SW 1271 (cell line): ENCODE measurements at places on chromosomes 13 and 19.

DNA sequence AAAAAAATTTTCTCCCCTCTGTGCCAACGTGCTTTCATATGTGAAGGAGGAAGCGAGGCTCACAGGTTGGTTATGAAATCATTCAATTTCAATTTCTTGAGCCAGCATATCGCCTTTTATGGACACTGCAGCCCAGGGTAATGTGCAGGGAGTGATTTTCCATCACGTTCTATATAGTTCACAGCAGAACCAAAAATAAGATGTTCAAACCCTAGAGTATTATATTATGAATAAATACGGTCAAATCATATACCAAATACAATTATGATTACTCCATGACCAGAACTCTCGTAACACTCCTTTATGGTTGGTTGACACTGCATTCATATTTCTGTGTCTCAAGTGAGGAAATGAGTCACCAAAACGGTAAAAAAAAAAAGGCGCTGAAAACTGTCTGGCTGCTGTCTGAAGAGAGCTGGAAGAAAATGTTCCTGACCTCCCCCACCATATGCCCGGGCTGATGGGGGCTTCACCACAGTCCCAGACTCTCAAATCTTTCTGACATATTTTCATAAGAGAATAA is 75.8 kb upstream of the UBAC2 start:
- peak; percentile 51 for DNase-seq

DNA sequence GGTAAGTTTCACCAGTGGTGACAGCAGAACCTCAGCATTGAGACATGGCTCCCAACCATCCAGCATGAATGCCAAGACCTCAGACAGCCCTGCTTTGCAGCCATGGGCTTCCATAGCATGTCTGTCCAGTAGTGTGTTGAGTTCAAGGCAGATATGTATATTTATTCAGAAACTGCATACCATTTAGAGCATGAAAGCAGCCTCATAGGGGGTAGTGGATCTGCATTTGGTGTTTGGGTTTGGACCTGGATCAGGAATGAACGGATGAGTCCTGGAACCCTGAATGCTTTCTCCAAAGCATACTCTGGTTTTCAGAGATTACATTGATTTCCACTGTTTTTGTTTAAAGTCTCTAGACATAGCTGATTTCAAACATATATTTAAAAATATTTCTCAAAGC is 114.3 kb downstream of the ESD start:
- DNase-seq = no peak

GRCh38 chr13:39263033-39263432 is 224.8 kb downstream of the NHLRC3 start:
- peak; percentile 26 for DNase-seq

DNA sequence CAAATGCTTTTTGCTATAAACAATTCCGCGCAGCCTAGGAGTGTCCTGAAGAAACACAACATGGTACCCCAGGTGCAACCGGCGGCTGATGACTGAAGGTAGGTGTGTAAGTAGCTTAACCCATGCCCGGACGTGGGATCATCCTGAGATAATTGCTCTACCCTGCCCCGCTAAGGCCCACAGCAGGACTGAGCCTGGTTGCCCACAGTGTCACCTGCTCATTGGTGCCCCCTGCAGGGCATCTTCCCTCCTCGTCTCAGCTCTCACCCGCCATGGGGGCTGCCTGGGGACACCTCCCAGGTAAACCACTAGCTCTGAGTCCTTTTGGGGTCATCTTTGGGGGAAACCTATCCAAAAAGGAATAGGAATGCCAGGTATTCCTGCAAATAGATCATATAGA is 22.3 kb downstream of the TMEM161A start:
- DNase-seq = no peak

DNA sequence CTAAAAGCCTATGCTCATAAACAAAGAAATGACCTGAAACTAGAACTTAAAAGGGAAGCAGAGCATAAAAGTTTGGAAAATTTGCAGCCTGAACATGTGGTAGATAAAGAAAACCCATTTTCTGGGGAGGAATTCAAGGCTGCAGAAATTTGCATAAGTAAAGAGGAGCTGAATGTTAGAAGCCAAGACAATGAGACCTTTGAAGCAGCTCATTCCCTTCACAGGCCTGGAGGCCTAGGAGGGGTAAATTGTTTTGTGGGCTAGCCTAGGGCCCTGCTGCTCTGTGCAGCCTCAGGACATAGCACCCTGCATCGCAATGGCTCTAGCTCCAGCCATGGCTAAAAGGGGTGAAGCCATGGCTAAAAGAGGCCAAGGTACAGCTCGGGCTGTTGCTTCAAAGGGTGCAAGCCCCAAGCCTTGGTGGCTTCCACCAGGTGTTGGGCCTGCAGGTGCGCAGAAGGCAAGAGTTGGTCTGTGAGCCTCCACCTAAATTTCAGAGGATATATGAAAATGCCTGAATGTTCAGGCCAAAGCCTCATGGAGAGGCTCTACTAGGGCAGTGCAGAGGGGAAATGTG is 38.3 kb downstream of the ZIC2 start:
- DNase-seq = no peak

GRCh38 chr19:12596927-12597548 is 13.6 kb downstream of the ZNF490 start:
- DNase-seq = no peak

DNA sequence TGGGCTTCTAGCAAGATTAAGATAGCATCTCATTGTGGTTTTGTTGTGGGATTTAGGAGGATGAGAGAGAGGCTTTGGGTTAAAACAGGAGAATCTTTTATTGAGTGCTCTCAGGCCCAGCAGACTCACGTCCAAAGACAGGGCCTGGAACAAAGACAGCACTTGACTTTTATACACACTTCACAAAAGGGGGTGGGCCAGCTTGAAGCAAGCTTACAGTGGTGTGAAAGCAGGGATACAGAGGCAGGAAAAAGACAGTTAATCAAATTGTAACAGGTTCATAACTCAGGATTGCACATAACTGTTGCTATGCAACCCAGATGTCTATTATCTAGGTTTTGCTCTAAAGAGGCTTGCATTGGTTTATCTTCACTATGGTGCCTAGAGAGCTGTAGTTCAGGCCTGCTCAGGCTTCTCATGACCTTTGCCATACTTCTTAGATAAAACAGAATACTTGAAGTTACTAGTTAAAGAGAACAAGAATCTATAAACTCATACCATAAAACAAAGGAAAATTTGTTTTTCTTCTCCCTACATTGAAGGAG is 42.2 kb upstream of the CEACAM21 start:
- no peak for DNase-seq

DNA sequence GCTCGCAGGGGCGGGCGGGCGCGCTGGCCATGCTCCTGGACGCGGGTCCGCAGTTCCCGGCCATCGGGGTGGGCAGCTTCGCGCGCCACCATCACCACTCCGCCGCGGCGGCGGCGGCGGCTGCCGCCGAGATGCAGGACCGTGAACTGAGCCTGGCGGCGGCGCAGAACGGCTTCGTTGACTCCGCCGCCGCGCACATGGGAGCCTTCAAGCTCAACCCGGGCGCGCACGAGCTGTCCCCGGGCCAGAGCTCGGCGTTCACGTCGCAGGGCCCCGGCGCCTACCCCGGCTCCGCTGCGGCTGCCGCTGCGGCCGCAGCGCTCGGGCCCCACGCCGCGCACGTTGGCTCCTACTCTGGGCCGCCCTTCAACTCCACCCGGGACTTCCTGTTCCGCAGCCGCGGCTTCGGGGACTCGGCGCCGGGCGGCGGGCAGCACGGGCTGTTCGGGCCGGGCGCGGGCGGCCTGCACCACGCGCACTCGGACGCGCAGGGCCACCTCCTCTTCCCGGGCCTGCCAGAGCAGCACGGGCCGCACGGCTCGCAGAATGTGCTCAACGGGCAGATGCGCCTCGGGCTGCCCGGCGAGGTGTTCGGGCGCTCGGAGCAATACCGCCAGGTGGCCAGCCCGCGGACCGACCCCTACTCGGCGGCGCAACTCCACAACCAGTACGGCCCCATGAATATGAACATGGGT is 599 bp downstream of the ZIC2 start:
- peak; percentile 49 for DNase-seq

GRCh38 chr13:114212158-114212495 is 22.6 kb upstream of the CDC16 start:
- no peak for DNase-seq

DNA sequence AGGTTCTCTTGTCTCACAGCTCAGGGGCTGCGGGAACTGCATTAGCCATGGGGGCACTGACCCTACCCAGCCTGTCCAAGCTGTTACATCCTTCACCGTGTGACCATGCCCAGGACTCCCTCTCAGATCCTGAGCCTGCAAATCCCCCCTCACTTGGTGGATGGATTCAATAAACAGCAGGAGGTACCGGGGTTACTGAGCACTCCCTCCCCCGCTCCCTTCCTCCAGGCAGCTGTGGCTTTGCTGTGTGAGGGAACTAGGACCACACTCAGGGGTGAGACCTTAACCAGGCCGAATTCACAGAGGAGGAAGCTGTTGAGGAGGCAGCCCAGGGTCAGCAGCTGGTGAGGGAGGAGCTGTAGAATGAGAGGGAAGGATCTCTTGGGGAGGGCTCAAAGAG is 27.0 kb upstream of the CEACAM1 start:
- no peak for DNase-seq

GRCh38 chr13:111474136-111475002 is 153.9 kb downstream of the TEX29 start:
- DNase-seq = peak; percentile 2

DNA sequence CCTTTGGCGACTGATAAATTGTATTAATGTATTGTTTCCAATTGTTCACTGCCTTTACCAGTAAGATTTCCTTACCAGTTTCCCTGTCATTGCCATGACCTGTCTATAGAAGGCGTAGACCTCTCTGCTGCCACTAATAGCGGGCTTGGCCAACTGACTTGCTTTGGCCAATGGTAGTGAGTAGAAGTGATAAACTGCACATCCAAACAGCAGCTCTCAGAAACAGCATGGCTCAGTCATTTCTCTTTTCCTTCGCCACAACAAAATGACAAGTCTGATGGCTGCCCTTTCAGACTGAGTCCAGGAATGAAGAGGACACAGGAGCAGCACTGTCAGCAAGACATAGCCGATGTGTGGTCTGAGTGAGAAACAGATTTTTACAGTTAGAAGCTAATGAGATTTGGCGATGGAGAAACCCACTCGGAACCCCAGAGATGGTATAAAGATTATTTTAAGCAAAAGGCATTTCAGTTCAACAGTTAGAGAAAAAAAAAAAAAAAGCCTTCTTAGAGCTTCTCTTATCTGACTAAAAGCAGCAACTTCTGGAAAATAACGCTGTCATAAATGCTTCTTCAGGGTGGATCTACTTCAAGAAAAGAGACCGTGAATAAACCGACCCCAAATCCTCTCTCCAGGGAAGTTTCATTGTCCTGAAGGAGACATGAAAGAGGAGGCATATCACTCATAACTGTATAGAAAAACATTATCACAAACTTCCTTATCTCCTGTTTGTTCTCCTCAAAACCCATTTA is 42.0 kb upstream of the TM9SF2 start:
- DNase-seq = no peak

- no peak for DNase-seq
Observed at GRCh38 chr19:15110418-15110815, 3.2 kb downstream of the SYDE1 start.

GRCh38 chr13:41547251-41548000 is 90.1 kb downstream of the RGCC start:
- no peak for DNase-seq

DNA sequence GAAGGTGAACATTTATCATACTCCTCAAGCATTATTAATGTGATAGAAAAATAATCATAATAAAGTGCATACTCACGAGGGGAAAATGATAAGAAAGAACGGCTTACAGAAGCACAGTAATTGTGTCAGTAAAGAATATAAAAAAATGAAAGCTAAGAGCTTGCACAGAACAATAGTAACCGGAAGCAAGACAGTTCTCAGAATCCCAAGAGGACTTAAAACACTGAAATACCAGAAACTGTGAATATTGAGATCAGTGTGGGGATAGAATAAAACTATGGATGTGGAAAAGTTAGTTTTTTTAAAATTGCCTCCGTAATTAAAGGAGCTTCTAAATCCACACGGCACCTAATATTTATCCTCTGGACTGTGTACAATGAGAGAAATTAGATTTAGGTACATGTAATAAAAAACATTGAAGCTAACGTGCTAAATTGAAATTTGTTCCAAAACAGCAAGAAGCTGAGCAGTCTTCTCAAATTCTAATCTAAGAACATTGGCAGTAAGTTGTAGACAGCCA is 482.7 kb downstream of the SLITRK6 start:
- DNase-seq = no peak

DNA sequence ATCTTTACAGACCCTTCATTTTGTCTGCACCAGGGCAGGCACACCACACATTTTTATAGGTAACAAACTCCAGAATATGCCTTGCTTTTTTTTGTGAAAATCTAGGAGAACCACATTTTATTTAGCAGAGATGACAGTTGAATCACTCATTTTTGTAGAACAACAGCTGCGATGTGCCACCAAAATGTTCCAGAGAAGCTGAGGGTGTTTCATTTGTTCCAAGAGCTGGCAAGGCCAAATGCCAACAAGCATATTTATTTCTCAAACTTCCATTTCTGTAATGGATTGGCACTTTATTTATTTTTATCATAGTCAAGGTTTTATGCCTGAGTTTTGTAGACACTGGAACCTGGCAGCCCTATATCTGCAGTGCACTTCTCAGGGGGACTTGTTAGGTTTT is 10.4 kb downstream of the OLFM4 start:
- no peak for DNase-seq

- DNase-seq = no peak
Observed at GRCh38 chr13:93956426-93956825, 523.1 kb downstream of the DCT start.

GRCh38 chr19:5990289-5990797 is 12.4 kb upstream of the RANBP3 start:
- DNase-seq = no peak

- DNase-seq = no peak
Observed at GRCh38 chr13:73873940-73874830, 260.0 kb downstream of the KLF12 start.

DNA sequence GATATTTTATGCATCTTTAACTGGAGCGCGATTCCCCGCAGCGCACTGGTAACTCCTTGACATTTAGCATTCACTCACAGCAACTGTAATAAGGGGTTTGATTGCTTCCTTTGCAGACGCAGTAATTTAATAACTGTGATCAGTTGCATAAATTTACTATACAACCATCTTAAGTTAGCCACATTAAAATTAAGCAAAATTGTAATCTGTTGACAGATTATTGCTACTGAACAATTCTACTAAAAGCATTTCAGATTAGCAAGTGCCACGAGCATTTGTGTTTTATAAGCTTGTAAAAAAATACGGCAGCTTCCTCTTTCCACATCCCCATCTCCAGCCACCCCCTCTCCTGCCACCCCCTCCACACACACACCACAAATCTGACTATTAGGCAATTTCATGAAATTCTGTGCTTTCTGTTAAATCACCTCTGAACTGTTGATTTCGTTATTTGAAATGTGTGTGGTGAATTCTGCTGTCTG is 44.4 kb downstream of the TSHZ3 start:
- no peak for DNase-seq

GRCh38 chr19:28764066-28764465 is 448.9 kb downstream of the UQCRFS1 start:
- no peak for DNase-seq

GRCh38 chr13:97975848-97976609 is 22.6 kb downstream of the IPO5 start:
- peak; percentile 90 for DNase-seq

DNA sequence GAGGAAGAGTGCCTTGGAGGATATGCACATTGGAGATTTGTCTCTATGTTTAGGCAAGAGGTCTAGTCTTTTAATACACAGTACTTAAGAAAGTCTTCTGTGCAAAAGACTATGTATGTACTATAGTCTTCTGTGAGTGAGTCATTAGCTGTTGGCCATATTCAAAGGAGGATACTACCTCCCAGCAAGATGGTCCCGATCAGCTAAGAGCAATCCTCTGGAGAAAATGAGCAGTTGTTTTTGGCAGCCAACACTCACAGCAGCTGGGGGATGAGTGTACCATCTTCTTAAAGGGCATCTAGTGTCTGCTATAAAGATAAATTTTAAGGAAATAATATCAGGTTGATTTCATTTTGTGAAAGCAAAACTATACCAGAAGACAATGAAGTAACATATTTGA is 487.8 kb downstream of the KCTD12 start:
- no peak for DNase-seq
